ENCODE measurements at places on chromosomes 3 and 15.

DNA sequence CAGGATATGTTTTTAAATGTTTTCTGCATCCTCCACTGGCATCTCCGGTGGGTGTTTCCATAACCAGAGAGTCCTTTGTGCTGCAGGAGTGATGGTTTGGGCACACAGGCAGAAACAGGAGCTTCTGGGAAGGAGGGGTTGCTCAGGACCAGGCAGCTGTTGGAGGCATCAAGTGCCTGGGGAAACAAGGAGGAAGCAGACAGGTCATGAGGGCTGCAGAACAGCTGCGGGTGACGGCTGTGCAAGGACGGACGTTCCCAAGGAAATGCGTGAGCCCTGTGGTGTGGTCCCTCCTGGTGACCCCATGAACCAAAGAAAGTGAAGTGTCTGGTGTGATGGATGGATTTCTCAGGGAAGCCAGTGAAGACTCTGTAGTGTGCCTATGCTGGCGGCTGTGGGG, 61.2 kb upstream of the TNFAIP8L3 start:
- no peak for DNase-seq

GRCh38 chr15:65945616-65946015, 76.3 kb downstream of the RAB11A start:
- no peak for DNase-seq

DNA sequence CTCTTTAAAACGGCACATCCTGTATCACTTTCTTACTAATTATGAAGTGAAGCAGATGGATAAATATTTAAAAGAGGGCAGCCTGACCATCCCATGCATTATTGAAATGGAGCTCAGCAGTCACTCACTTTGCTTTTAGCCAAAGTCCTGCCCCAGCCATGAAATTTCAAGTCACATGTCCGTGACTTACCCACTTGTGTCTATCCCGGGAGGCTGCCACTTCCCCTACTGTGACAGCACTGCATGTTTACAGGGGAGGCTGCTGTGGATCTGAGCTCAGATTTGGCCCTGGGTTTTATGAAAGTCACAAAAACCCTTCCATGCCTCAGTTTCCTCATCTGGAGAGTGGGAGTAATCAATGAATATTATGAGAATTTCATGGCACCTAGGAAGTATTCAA, 17.9 kb upstream of the LRRK1 start:
- no peak for DNase-seq

DNA sequence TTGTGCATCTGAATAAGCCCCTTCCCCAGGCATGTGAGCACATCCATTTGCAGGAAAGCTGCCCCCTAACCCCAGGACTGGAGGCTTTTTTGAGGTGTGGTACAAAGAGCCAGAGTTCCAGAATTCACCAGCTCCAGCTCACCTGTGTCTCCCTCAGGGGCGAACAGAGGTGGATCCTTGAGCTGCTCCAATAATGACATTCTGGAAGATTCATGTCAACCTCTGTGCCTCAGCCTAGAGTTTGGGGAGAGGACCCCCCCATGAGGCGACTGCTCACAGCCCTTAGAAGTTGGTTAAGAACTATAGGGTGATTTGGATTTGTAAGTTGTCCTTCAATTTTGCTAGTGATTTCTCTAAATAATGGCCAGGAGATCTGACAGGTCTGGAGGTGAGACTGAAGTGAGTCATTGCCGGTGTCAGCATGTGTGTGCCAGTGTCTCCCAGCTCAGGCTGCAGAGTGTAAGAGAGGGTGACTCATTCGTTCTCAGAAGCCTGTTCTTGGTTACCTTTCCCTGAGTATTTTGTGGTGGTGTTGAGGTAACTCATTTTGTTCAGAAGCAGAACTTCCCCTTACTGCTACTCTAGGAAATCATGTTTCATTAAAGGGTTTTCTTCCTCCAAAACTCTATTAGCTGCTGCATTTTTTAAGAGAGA, 136.9 kb upstream of the TOPAZ1 start:
- DNase-seq, result peak; percentile 38

- DNase-seq, result no peak
Measured at GRCh38 chr3:135514060-135514448, 451.5 kb upstream of the PPP2R3A start.

- no peak for DNase-seq
Measured at GRCh38 chr3:53260286-53260785, 4.5 kb upstream of the TKT start.
